Chondrocyte (in vitro differentiated cells): ENCODE measurements at places on chromosomes 7 and 10. TPM values are rescaled to one million over a fixed set of nuclear protein-coding genes. Genes with fewer than 3 reads are reported as not detected.

POM121 gene
- 30.7 to 36.1 TPM (median 34.0 TPM) in 3 replicates for total RNA-seq

SUPV3L1 gene
- total RNA-seq = 24.1 to 28.6 TPM (median 27.4 TPM) in 3 replicates

EIF5AL1 gene
- 0.17 to 0.23 TPM (median 0.20 TPM) in 3 replicates for total RNA-seq

- H3K4me3 ChIP-seq = no peak overlapping the region
- no peaks in the 10 kb centered on the region for H3K4me1 ChIP-seq
- no peaks in the 10 kb centered on the region for H3K27me3 ChIP-seq
- DNase-seq = no peak
- H3K27ac ChIP-seq = no peak overlapping the region
These were observed 35.4 kb upstream of the MKLN1 start for GRCh38 chr7:131292141-131292905.

DNA sequence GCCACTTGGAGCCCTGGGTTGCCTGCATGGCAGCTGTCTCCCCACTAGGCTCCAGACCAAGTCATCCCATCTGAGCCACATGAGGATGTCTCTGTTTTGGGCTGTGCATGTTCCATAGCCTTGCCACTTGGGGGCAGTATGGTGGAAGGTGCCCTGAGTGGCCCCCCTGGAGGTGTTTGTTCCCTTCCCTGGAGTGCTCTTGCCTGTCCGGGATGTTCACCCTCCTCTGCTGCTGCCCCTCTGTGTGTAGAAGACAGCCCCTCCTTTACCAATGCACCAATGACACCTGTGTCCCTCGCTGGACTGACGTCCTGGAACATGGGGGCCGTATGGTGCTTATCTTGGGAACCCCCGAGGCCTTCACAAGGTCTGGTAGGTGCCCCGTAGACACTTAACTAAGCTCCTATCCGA, 100.2 kb downstream of the ACTR3B start:
- H3K27me3 ChIP-seq = no peaks in the 10 kb centered on the region
- DNase-seq = no peak
- no peak overlapping the region for H3K27ac ChIP-seq
- H3K4me1 ChIP-seq = no peaks in the 10 kb centered on the region
